Muscle of back (tissue), 13 donors: ENCODE measurements at places on chromosomes 7 and 10. TPM values are rescaled to one million over a fixed set of nuclear protein-coding genes. Genes with fewer than 3 reads are reported as not detected.

Gene NRAP
- 41.5 TPM for polyA plus RNA-seq

Gene USP6NL
- 9.9 TPM for polyA plus RNA-seq

Gene OR6B1
- not detected for polyA plus RNA-seq

Gene SPDYE6
- 5.3 TPM for polyA plus RNA-seq

Gene SHH
- 0.09 TPM for polyA plus RNA-seq

Gene RADIL
- polyA plus RNA-seq: 4.2 TPM

Gene PTN
- 96.7 TPM for polyA plus RNA-seq

Gene GRID2IP
- 0.19 TPM for polyA plus RNA-seq
